ENCODE measurements at places on chromosomes 3 and 15.
A peak's percentile ranks its signal among the peaks of the same experiment; 100 is the strongest.

DNA sequence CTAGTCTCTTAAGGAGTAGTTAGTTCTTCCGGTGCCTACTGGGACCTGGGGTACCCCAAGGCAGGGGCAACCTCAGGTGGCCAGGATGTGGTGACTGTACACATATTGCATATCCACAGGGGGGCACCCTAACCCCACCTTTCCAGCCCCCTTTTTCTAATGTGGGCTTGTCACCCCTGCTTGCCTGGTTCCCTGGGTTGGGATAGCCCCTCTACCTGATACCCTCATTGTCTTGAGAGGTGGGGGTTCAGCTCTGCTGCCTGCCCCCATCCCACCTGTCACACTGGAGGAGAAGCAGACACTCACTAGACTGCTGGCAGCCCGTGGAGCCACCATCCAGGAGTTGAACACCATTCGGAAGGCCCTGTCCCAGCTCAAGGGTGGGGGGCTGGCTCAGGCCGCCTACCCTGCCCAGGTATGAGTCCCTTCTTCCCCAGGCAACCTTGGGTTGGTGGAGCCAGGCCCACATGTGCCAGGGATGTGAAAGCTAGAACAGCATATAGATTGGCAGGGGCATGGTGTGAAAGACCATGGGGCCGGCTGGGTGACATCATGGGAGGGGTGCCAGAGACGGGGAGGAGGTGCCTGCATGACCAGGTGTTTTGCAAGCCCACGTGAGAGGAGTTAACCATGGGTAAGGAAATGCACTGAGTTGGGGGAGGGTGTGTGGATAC is 4.0 kb downstream of the GLYCTK start:
- DNase-seq = peak; percentile 31

DNA sequence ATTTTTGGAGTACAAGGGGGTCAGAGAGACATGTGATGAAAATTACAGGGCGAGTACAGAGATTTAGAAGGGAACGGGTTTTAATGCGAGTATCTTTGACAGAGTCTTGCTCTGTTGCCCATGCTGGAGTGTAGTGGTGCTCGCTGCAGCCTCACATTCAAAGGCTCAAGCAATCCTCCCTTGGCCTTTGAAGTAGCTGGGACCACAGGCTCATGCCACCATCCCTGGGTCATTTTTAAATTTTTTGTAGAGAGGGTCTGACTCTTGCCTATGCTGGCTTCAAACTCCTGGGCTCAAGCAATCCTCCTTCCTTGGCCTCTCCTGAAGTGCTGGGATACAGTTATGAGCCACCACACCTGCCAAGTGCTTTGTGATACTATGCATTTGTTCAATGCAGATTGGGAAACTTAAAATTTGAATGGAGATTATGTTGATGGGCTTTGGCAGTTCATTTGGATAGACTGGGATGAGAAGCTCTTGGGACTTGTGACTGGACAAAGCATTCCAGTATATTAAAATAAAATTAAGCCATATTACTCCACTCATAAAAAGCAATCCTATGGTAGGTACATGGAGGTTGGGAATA is 4.0 kb upstream of the LMLN start:
- no peak for DNase-seq

- no peak for DNase-seq
These were observed 43.4 kb upstream of the GPD1L start for GRCh38 chr3:32062950-32063582.

GRCh38 chr3:127140501-127141460 is 52.1 kb upstream of the PRR23E start:
- DNase-seq = no peak

DNA sequence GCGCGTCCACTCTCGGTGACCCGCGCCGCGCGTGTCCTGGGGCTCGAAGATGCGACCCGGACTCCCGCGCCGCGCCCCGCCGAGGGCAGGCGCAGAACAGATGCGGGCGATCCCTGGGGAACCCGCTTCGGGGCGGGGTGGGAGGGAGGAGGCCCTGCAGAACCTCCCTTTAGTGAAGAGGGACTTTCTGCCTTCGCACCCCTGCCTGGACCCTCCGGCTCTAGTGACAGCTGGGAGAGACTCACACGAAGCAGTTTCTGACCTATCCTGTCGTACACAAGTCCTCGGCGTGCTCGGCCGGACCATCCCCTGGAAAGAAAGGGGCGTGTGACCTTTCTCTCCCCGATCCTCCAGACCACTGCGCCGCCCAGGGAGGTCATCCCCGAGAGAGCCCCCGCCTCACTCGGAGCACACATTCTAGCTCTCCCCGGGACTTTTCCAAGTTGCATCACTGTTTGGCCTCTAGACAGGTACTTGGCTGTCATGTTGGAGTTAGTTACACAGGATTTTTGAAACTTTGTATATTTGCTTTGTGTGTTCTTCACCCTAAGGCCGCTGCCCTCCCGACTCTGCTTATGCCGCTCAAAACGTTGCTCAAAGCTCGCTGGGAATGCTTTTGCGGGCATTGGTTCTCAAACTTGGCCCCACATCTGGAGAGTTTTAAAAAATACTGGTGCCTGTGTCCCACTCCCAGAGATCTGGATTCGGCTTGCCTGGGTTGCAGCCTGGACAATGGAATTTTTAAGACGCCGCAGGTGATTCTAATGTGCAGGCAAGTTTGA is 582 bp downstream of the CGNL1 start:
- no peak for DNase-seq

- DNase-seq = no peak
These were observed 40.6 kb upstream of the ADCY5 start for GRCh38 chr3:123489400-123490004.

GRCh38 chr15:29360152-29360551 is 90.5 kb upstream of the NSMCE3 start:
- no peak for DNase-seq

DNA sequence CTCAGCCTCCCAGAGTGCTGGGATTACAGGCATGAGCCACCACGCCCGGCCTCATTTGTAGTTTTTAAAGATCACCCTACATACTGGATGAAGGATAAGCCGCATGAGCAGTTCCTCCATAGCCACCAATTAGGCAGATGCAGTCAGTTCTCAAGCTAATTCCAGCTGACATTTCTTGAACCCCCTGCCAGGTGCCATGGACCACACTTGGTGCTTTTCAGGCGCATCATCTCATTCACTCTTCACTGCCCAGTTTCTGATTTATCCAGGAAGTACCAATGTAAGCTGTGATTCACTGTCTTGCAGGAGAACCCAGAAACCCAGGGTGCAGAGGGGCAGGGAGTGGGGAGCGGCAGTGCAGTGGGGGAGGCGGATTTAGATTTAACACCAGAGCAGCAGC is 56.5 kb upstream of the RASA2 start:
- DNase-seq = no peak

- DNase-seq = no peak
These were observed 901.6 kb downstream of the TUSC7 start for GRCh38 chr3:117611211-117611610.
